ENCODE measurements at places on chromosomes 7 and 10.

DNA sequence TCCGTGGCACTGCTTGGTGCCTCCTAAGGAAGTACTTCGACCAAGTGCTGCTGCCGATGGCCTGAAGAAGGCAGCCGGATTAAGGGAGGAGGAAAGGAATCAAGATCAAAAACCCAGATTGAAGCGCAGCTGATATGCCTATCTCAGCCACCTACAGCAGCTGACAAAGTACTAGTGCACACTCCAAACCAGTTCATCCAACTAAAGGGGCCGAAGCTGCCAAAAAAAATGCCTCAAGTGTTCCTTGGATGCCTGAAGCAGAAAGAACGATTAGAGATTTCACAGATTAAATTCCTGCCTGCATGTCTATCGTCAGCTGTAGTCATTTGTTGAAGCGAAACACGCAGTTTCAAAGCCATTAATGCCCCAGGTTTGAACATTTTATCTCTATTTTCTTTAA is 65.7 kb downstream of the TNRC18 start:
- DNase-seq = no peak

- DNase-seq = no peak
These were observed 79.2 kb downstream of the SRPK2 start for GRCh38 chr7:105309235-105310169.

GRCh38 chr10:100736809-100737354 is 8.5 kb upstream of the PAX2 start:
- DNase-seq = no peak

DNA sequence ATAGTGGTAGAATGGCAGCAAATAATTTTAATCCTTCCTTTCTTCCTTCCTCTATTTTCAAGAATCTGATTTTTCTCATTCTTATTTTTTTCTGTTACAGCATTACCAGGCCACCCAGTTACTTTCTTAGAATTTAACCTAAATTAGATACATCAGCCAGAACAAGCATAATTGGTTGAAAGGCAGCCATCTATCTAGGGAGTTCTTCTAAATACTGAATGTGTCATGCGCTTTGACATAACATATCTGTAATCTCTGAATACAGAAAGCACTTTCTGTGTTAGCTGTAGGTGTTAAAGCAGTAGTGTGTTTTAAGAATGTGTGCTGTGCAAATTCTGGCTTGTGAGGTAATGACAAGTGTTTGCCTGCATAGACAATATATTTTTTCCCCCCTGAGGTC is 97.3 kb downstream of the BTRC start:
- DNase-seq = no peak

DNA sequence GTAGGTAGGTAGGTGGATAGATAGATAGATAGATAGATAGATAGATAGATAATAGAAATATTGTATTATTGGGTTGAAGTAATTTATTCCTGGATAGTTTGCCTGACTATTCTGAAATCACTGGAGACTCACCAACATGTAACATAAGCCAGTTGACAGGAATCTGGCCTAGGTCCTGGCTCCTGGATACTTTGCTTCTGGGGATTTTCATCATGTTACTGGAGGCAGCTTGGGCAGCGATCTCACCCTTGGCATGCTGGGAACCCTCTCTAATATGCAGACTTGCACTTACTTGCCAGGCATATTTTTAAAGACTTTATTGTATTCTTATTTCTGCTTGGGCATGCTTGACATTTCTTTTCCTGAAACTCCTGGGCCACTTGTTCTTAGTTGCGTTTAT is 709.1 kb upstream of the FZD8 start:
- DNase-seq = no peak

- DNase-seq = peak; percentile 73
These were observed 1.1 kb upstream of the ITGB8 start for GRCh38 chr7:20329389-20330238.

DNA sequence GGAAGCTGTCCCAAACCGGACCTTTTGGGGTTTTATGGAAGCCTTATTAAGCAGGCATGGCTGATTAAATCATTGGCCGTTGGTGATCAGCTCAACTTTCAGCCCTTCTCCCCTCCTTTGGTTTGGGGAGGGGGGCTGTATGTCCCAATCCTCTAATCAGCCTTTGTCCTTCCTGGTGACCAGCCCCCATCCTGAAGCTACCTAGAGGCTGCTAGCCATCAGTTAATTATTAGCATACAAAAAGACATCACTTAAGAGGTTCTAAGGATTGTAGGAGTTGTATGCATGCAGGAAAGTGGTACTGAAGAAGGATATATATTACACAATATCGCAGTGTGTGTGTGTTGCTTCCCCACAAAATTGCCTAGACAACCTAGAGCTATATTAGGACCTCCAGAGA is 553.3 kb upstream of the FZD8 start:
- DNase-seq = no peak

- DNase-seq = no peak
These were observed 7.0 kb downstream of the MRPL43 start for GRCh38 chr10:100980311-100980710.

DNA sequence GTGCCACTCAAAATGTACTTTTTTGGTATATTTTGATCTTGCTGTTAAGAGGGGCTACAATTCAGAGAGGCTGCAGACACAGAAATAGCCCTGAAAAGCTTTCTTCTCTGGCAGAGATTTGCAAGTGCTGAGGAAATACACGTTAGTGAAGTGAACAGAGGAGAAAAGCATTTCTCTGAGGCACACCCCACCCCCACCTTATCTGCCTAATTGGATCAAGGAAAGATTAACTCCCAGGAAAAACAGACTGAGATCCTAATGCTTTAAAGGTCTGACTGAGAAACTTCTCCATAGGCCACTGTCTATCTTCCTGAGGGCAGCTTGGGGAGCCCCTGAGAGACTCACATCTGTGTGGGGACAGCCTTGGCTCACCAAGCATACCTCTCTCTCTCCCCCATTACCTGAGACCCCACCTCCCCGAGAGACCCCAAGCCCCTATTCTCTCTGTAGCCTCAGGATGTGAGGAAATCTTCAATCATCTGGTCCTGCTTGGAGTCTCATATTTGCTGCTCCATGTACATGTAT is 14.8 kb upstream of the AKR1C3 start:
- no peak for DNase-seq

- no peak for DNase-seq
These were observed 87.4 kb downstream of the FOXL3 start for GRCh38 chr7:377080-378040.

GRCh38 chr10:110711382-110711781 is 67.2 kb downstream of the RBM20 start:
- DNase-seq = no peak

GRCh38 chr10:5945190-5945509 is 32.2 kb downstream of the IL15RA start:
- DNase-seq = peak; percentile 47

- no peak for DNase-seq
These were observed 16.1 kb upstream of the FKBP9 start for GRCh38 chr7:32941181-32941580.

DNA sequence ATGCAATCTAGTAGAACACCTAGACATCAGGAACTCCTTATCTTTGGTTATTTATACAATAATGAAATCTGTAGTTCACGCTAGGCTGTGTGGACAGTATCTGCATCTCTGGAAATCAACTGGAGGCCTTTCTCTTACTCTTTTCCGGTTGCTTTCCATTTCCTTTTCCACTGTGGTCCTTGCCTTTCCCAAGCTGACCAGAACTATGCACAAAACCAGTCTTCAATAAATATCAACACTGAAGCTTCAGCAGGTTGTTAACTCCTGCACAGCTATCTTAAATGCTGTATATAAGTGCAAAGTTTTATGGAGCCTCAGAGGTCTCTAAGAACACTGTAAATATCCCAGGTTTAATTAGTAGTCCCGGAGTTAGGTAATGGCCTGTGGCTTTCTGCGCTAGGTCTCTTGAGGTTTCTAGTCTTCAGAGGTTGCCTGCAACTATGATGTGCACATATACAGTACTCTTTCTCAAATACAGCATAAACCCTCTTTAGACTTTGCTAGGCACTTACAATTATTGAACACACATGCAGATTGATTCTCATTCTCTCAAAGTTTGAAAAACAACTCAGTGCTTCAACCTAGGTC is 2.4 kb downstream of the KLLN start:
- no peak for DNase-seq

GRCh38 chr10:119306514-119306951 is 99.2 kb downstream of the GRK5 start:
- DNase-seq = peak; percentile 84

DNA sequence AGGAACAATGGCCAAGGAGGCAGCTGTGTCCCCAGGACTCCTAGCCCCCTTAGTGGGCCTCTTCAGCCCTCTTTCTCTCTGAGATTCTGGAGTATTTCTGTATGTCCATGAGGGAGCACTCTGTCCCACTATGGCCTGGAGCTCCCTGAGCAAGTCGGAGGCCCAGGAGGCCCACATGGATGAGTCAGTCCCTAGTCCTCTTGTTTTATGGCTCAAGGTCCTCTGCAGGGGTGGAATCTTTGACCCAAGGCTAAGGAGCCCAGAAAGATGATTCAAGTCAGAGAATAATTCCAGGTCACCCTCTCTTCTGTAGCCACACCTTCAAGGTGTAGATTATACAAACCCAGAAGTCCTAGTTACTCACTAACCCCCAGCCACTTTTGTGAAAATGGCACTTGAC is 125.6 kb downstream of the PLXNA4 start:
- DNase-seq = no peak

DNA sequence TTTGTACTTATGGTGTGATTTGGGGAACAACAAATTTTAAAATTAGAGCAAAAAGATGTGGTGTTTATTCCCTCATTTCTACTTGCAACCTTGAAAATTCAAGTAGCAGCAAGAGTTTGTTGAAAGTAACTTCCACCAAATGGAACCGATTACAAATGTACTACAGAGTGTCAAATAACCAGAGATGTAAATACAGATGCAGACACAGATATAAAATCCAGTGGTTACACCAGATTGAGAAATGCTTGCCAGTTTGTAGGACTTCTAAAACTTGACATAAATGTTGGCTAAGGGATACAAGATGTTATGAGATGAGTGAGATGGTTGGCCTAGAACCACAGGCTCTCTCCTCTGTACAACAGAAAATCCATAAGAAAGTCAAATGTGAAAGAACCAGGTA is 162.1 kb downstream of the DIP2C start:
- DNase-seq = no peak

- peak; percentile 56 for DNase-seq
These were observed 58.9 kb downstream of the CALML3 start for GRCh38 chr10:5583525-5584175.

- DNase-seq = no peak
These were observed 12.8 kb upstream of the IRF5 start for GRCh38 chr7:128924707-128925588.

- no peak for DNase-seq
These were observed 330.2 kb upstream of the FZD1 start for GRCh38 chr7:90933984-90934383.

GRCh38 chr7:28808796-28809533 is 149.2 kb downstream of the TRIL start:
- no peak for DNase-seq

GRCh38 chr7:78427209-78427608 is 628.6 kb downstream of the PHTF2 start:
- DNase-seq = no peak

- no peak for DNase-seq
These were observed at the start of gene KLF6 for GRCh38 chr10:3784510-3785250. Gene KLF6, minus strand, starts transcription at chr10:3785209. Its CDS starts 195 bp downstream, at chr10:3785014.

- DNase-seq = peak; percentile 17
These were observed 1.2 kb downstream of the NT5C3A start for GRCh38 chr7:33061282-33061937.

DNA sequence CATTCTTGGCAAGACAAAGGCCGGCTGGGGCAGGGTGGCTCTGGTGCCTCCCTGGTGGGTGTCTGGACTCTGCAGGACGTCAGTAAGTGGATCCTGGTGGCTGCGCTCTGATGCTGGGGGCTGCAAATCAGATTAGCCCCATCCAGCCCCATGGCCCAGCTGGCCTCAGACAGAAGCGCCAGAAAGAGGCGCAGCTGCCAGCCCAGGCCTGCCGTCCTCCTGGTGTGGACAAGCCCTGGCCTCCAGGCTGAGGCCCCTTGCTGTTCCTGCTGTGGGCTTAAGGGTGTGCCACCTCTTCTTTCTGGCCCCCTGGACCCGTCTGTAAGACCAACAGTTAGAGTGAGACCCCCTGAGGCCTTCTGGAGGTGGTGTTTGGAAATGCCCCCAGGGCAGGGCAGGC is 5.9 kb upstream of the LFNG start:
- no peak for DNase-seq

All from dermis blood vessel endothelial cell (primary cell).